ENCODE measurements at places on chromosomes 2 and 18.

DNA sequence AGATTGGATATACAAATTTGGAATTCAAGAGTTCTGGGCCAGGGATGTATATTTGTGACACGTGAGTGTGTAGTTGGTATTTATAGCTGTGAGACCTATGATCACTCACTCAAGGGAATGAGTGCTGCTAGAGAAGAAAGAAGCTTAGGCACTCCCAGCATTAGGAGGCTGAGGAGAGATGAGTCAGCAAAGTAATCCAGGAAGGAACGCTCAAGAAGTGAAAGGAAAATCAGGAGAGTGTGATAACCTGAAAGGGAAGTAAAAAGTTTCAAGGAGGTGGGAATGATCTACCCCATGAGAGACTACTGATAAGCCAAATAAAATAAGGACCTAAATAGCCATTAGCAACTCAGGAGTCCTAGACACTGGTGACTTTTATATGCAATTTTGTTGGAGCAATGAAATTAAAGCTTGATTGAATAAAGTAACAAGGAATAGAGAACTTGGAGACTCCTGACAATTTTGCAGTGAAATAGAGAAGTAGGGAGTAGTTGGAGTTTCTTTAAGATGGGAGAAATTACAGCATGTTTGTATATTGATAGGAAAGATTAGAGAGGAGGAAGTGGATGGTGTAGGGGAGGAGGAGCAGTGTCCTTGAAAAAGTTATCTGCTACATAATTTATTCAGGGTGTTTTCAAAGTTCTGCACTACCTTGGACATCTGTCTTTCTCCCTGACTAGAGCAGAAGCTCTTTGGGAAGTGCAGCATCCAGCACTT, 89.9 kb downstream of the UBE2E3 start:
- peak; percentile 10 for DNase-seq

- no peak for DNase-seq
Measured at GRCh38 chr18:7662866-7663265, 95.8 kb downstream of the PTPRM start.

GRCh38 chr2:151007365-151007764, 254.3 kb downstream of the RBM43 start:
- no peak for DNase-seq

- DNase-seq = no peak
Measured at GRCh38 chr18:3463051-3463450, 13.1 kb downstream of the TGIF1 start.

DNA sequence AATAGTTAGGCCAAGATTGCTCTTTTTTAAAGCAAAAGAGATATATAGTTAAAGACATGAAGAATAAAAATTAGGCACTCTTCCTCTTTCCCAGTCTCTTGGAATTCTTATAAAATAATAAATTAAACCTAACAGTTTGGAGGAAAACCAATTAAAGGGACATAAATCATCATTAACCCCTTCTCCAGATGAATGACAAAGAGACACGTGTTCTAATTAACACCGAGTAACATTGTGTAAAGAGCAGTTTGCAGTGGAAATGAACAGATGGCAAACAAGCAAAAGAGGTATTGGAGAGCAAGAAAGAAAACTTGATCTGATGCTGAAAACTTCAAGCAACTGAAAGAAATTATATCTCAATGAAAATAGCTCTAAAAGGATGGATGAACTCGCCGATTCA, 48.4 kb downstream of the BCL2 start:
- DNase-seq = no peak

GRCh38 chr2:50987616-50988313, 44.2 kb downstream of the NRXN1 start:
- DNase-seq = no peak

DNA sequence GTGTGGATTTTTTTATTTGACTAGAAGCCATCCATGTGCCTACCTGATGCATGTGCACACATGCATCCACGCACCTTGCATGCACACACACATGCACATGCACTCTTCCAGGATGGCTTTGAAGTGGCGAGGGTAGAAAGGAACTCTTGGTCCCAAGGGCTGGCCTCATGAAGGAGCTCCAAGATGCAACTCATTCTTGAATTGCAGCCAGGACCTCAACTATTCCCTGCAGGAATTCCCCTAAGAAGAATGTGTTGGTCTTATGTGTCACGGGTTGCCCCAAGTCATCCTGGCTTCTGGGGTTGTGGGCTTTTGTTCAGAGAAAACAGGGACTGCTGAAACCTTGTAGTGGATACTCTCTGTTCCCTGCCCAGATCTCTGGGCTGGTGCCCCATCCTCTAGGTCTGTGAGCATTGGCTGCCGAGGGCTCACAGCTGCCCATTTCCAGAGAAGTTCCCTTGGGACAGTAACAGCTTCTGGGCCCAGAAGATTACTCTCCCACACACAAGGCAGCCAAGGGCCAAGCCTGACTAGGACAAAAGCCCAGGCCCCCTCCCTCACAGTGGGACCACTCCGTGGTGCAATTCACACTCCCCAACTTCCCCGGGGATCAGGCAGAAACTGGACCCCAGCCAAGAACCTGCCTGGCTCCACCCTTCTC, 137.6 kb downstream of the COPS8 start:
- peak; percentile 37 for DNase-seq

DNA sequence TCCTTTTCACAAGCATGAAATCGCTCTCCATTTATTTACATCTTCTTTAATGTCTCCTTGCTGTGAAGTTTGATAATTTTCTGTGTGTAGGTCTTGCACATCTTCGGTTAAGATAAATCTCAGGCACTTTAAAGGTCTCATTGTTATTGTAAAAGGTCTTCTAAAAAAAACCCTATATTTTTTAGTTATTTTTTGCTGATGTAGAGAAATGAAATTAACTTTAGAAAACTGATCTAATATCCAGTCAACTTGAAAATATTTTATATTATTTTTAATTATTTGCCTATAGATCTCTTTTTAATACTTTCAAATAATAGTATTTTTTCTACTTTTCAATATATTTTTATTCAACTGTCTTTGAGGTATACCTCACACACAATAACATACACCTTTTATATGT, 169.4 kb downstream of the INSIG2 start:
- DNase-seq = no peak

Data from H54 (cell line).